DMS79 treated with DMSO at 0.1 percent for 48 hours (cell line): ENCODE measurements at places on chromosomes 16 and 17.
A peak's percentile ranks its signal among the peaks of the same experiment; 100 is the strongest.

GRCh38 chr16:24670623-24671454 lies 58.6 kb upstream of the TNRC6A start:
- peak; percentile 69 for DNase-seq

GRCh38 chr17:50682938-50683337 lies 24.8 kb downstream of the ANKRD40 start:
- no peak for DNase-seq

DNA sequence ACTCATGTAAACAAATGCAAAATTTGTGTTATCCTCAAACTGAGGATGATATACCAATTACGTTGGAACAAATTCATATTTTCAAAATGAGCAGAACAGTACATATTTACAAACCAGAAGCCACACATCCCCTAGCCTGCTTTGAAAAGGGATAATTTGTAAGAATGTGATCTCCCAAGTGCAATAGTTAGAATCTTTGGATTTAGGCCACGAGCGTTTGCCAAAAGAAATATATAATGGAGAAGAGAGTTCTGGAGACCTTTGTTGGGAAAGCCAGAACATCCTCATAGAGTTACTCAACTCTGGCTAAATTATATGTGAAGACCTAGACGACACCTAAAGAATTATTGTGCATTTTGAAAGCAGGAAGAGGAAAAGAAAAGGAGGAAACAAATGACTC lies 449.3 kb downstream of the KCNJ2 start:
- no peak for DNase-seq

GRCh38 chr16:56669005-56669839 lies at the start of gene MT1H:
Gene MT1H (plus strand): TSS chr16:56669814. CDS start chr16:56669885, 71 bp downstream.
- peak; percentile 1 for DNase-seq

GRCh38 chr17:81832608-81833159 lies 407 bp downstream of the MCRIP1 start:
- no peak for DNase-seq

GRCh38 chr17:46772475-46773220 lies 45.8 kb downstream of the WNT3 start:
- DNase-seq = no peak

GRCh38 chr17:67554634-67555033 lies 163.1 kb upstream of the NOL11 start:
- DNase-seq = no peak
